ENCODE measurements at places on chromosomes 6 and 20. TPM values are rescaled to one million over a fixed set of nuclear protein-coding genes. Genes with fewer than 3 reads are reported as not detected.
A peak's percentile ranks its signal among the peaks of the same experiment; 100 is the strongest.

DNA sequence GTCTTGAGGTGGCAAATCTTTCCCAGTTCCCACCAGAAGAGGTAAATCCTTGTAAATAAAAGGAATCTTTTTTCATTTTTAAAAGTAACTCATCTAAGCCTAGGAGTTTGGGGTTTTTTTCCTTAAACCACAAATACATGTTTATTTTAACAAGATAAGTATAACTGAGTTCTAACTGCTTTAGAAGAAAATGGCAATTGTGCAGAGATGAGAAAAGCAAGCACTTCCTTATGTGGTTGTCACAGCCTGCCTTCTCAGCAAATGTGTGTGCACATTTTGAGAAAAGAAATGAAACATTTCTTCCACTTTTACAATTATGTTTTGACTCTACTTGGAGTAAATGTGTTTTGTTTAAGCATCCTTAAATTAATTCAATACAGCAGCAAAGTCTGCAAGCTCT lies 17.7 kb downstream of the HCK start:
- no peak for DNase-seq

DNA sequence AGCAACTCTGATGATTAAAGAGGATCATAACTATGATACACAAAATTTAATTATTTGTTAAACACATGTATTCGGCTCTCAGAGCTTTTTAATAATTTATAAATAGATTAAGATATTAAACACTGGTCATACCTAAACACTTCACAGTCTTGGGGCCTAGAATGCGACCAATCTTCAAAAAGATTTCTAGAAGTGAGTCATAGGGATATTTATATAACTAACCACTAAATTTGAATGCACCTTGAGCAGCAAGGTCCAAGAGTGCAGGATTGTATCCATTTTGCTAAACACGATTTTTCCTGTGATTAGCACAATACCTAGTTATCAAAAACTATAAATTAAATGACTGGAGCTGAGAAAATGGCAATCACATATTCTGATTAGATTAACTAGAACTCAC lies 709.3 kb downstream of the EPHA7 start:
- no peak for DNase-seq

DNA sequence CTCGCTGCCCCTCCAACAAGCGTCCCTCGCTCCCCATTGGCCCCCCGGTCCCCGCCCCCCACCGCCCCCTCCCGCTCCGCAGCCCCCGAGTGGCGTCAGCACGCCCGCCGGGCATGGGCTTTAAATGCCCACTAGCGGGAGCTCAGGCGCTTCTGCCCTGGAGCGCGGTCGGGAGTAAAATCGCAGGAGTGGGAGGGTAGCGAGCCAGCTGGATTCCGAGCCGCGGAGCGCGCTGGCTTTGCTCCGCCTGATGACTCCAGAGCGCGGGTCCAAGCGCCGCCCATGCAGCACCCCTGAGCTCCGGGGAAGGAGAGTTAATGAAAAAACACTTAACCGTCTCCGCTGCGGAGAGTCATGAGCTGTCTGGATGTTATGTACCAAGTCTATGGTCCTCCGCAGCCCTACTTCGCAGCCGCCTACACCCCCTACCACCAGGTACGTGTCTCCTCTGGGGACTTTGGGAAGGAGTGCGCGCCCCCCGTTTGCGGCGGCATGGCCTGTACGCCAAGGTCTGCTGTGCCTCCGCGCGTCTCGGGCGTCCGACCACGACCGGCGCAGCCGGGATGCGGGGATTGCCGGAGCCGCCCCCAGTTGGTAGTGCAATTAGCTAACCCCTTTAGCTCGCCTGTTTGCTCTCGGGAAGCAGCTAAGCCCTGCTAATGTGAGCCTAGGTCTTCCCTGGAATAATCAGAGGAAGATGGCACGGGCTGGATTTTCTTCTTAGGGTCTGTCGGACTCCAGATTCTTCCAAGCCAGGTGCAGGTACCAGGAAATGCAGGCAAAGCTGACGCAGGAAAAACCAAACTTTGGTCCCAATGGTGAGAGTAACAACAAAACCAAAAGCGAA lies at the start of gene VGLL2:
Gene VGLL2, plus strand, starts transcription at position 149 of the 847 bp plus-strand sequence. Its CDS starts 206 bp downstream, at position 355.
- DNase-seq = peak; percentile 82

The HCRTR2 gene
- total RNA-seq = not detected

The CRISP3 gene
- total RNA-seq = 1.2 TPM

GRCh38 chr6:13511913-13512717 lies 24.7 kb upstream of the GFOD1 start:
- no peak for DNase-seq

- DNase-seq = peak; percentile 99
Observed at GRCh38 chr6:26532699-26533531, 5.3 kb upstream of the HMGN4 start.

The RAD21L1 gene
- not detected for total RNA-seq

GRCh38 chr6:145075425-145075824 lies 659.9 kb downstream of the EPM2A start:
- no peak for DNase-seq

The ECT2L gene
- total RNA-seq = 0.42 TPM

All from esophagus muscularis mucosa (tissue), 4 donors.